Aorta (tissue), 5 donors: ENCODE measurements at places on chromosomes 5 and 9. TPM values are rescaled to one million over a fixed set of nuclear protein-coding genes. Genes with fewer than 3 reads are reported as not detected.
A peak's percentile ranks its signal among the peaks of the same experiment; 100 is the strongest.

GRCh38 chr9:6450641-6451375, 37.8 kb downstream of the UHRF2 start:
- no peaks in the 10 kb centered on the region for H3K27me3 ChIP-seq
- H3K36me3 ChIP-seq, result no peaks in the 10 kb centered on the region
- H3K4me1 ChIP-seq, result peaks cover 12% of the 10 kb centered on the region
- no peak overlapping the region for H3K27ac ChIP-seq
- no peak overlapping the region for H3K4me3 ChIP-seq
- no peak for DNase-seq

GFI1B gene
- not detected for total RNA-seq

- no peak overlapping the region for H3K4me3 ChIP-seq
- H3K27ac ChIP-seq, result no peak overlapping the region
- no peaks in the 10 kb centered on the region for H3K27me3 ChIP-seq
- H3K36me3 ChIP-seq, result no peaks in the 10 kb centered on the region
- peak; percentile 80 for DNase-seq
Measured at GRCh38 chr9:131951905-131952304, 127.8 kb downstream of the MED27 start.

DNA sequence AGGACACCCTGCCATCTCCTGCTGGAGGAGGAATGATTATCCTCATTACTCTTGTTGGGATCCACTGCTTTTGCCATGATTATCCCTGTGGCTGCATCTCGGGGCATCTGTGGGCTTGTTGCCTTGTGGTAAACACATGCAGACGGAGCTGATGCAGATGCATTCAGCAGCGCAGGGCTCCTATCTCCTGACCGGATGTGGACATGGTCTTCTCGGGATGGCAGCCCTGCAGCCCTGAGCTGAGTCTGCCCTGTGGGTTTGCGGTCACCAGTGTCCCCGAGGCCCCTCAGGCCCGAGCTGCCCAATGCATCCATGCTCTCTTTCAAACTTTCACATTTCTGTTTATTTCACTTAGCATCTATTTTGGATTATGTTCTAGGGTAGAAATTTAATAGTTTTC, 250.4 kb upstream of the IRX1 start:
- H3K27me3 ChIP-seq, result no peaks in the 10 kb centered on the region
- H3K4me3 ChIP-seq, result no peak overlapping the region
- H3K4me1 ChIP-seq, result no peaks in the 10 kb centered on the region
- no peak overlapping the region for H3K27ac ChIP-seq
- no peaks in the 10 kb centered on the region for H3K36me3 ChIP-seq

DNA sequence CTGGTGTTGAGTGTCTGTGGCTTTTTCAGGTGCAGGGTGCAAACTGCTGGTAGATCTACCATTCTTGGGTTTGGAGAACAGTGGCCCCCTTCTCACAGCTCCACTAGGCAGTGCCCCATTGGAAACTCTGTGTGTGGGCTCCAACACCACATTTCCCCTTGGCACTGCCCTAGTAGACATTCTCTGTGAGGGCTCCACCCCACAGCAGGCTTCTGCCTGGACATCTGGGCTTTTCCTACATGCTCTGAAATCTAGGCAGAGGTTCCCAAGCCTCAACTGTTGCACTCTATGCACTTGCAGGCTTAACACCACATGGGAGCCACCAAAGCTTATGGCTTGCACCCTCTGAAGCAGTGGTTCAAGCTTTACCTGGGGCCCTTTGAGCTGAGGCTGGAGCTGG, 80.9 kb downstream of the BARX1 start:
- no peaks in the 10 kb centered on the region for H3K4me1 ChIP-seq
- no peak overlapping the region for H3K27ac ChIP-seq
- no peak for DNase-seq
- no peaks in the 10 kb centered on the region for H3K36me3 ChIP-seq
- no peak overlapping the region for H3K4me3 ChIP-seq

DNA sequence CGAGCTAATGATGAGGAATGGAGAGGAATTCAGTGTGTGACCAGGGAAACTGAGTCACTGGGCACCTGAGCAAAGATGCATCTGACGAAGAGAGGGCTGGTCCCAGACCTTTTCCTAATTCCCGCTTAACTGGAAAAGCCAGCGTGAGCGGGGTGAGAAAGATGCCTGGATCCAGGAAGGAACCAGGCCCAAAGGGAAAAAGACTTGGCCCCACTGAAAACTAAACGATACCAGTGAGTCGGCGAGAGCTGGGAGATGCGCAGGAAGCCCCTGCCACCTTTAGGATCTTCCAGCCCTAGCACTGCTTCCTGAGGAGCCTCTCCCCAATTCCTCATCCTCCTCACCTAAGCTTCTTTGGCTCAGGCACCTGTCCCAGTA, 499 bp upstream of the FCHSD1 start:
- H3K36me3 ChIP-seq, result no peaks in the 10 kb centered on the region
- peak overlapping the region; percentile 73 for H3K4me3 ChIP-seq
- no peaks in the 10 kb centered on the region for H3K27me3 ChIP-seq
- H3K27ac ChIP-seq, result no peak overlapping the region
- no peaks in the 10 kb centered on the region for H3K4me1 ChIP-seq

HOMER1 gene
- 6.2 TPM for total RNA-seq

DNA sequence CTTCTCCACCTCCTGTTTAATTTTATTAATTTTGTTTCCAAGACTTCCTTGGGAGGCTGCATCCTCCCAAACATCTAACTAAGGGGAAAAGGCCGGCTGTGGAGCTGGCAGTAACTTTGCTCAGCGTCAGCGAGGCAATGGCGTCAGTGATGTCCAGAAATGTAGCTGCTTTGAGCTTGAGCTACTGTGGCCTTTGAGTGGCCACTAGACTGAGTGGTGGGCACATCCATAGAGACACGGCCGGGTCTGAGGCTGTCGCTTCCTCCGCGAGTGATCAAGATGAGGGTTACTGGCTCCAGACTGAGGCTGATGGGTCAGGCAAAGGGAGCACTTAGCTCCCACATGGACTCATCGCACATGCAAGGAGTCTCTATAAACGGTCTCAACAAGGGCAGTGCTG, 277.0 kb downstream of the HSPA4 start:
- DNase-seq, result peak; percentile 40
- no peak overlapping the region for H3K4me3 ChIP-seq
- no peaks in the 10 kb centered on the region for H3K36me3 ChIP-seq
- H3K4me1 ChIP-seq, result no peaks in the 10 kb centered on the region
- H3K27me3 ChIP-seq, result peaks cover 1% of the 10 kb centered on the region

GRCh38 chr5:150609843-150610584, 30.4 kb upstream of the SYNPO start:
- H3K4me1 ChIP-seq, result no peaks in the 10 kb centered on the region
- H3K4me3 ChIP-seq, result no peak overlapping the region
- peak; percentile 79 for DNase-seq
- no peaks in the 10 kb centered on the region for H3K36me3 ChIP-seq

GRCh38 chr9:36731068-36731956, 158.6 kb downstream of the MELK start:
- H3K4me1 ChIP-seq, result no peaks in the 10 kb centered on the region
- H3K27ac ChIP-seq, result no peak overlapping the region
- H3K36me3 ChIP-seq, result no peaks in the 10 kb centered on the region
- no peak overlapping the region for H3K4me3 ChIP-seq
- H3K27me3 ChIP-seq, result no peaks in the 10 kb centered on the region
- DNase-seq, result no peak

STXBP1 gene
- 69.0 TPM for total RNA-seq

CKMT2 gene
- 29.3 TPM for total RNA-seq

GRCh38 chr5:3393122-3393919, 202.3 kb upstream of the IRX1 start:
- no peak overlapping the region for H3K4me3 ChIP-seq
- no peaks in the 10 kb centered on the region for H3K36me3 ChIP-seq
- no peak overlapping the region for H3K27ac ChIP-seq
- no peaks in the 10 kb centered on the region for H3K27me3 ChIP-seq

GRCh38 chr5:144332265-144332664, 161.6 kb downstream of the KCTD16 start:
- H3K27me3 ChIP-seq, result no peaks in the 10 kb centered on the region
- H3K4me1 ChIP-seq, result no peaks in the 10 kb centered on the region
- DNase-seq, result no peak
- H3K4me3 ChIP-seq, result no peak overlapping the region
- H3K27ac ChIP-seq, result no peak overlapping the region

DNA sequence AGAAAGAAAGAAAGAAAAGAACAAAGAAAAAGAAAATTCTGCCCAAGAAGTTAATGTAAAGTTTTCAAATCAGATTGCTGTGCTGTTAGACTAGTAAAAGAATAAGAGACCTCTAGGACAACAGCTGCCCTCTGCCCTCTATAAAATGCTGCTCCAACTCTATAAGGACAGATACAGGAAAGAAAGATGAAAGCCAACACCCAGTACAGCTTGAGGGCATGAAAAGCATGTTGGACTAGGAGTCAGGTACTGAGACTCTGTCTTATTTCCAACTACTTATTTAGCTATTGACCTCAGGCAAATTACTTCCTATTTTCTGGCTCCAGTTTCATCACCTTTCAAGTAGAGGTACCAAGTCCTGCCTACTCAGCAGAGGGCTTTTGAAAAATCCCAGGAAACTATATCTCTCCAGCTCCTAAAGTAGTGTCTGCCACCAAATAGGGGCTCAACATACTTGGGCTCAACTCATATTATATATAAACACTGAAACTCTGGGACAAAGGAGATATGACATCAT, 5.7 kb downstream of the HBEGF start:
- no peaks in the 10 kb centered on the region for H3K27me3 ChIP-seq
- no peak overlapping the region for H3K27ac ChIP-seq
- no peak overlapping the region for H3K4me3 ChIP-seq
- H3K36me3 ChIP-seq, result no peaks in the 10 kb centered on the region

CCNJL gene
- total RNA-seq, result 2.6 TPM

DNA sequence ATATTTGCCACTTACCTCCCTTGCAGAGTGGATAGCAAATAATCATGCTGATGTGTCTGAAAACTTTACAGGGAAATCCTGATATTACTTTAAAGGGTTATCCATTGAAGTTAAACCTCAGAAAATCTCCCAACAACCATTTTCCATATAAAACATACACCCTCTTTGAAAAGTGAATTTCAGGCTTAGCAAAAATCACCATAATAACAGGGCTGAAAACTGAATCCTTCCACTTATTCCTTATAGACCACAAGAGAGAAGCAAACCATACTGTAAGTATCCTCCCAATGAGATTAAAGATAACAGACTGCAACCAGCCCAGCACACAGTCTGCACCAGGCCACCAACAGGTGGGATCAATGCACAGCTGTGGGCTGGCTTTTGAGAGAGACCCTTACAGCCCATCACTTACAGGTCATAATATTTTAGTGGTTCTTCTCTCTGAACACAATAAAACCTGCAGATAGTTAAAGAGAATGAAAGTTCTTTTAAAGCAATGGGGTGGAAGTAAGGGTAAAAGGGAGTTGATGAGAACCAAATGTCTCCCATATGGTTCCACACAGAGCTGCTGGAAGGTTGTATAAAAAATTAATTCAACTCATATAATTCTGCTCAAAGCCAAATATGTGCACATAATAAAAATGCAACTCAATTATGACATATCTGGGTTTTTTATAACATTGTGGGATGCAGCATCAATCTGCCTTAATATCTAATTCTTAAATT, 376.2 kb upstream of the GRAMD2B start:
- no peaks in the 10 kb centered on the region for H3K36me3 ChIP-seq
- H3K27ac ChIP-seq, result no peak overlapping the region
- H3K27me3 ChIP-seq, result no peaks in the 10 kb centered on the region
- no peak overlapping the region for H3K4me3 ChIP-seq

DNA sequence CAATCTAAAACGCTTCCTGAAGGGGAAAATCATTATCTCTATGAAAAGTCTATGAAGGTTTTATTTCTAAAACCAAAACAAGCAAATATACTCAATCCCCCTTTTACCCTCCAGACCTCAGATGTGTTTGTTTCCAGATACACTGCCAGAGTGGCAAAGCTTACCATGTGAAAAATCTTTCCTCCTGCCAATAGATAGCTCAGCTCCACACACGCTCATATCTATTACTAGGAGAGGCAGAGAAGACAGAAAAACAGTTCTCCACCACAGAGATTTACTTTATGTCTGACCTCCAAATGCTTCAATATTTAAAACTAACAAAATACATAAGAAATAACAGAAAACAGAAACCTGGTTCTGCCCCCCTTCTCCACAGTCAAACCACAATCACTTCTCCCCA, 7.0 kb downstream of the IRX2 start:
- no peak for DNase-seq
- H3K4me1 ChIP-seq, result no peaks in the 10 kb centered on the region
- no peaks in the 10 kb centered on the region for H3K27me3 ChIP-seq
- no peaks in the 10 kb centered on the region for H3K36me3 ChIP-seq
